ENCODE measurements at places on chromosomes 3 and 15.

DNA sequence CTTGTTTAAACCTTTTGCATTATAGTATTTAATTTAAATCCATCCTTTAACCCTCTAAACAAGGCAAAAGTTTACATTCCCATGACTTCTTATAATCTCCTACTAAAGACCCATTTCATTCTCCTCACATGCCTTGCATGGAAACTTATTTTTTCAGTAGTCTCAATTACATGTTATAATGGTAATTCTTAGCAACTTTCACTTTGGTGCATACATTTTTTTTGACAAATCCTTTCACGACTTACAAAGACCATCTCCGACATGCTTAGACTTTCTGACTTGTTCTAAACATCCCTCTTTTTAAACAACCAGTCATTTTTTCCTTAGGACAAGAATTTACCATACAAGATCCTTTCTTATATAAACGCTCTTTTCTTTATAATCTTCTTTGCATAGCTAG, 615.4 kb upstream of the GBE1 start:
- DNase-seq, result no peak

DNA sequence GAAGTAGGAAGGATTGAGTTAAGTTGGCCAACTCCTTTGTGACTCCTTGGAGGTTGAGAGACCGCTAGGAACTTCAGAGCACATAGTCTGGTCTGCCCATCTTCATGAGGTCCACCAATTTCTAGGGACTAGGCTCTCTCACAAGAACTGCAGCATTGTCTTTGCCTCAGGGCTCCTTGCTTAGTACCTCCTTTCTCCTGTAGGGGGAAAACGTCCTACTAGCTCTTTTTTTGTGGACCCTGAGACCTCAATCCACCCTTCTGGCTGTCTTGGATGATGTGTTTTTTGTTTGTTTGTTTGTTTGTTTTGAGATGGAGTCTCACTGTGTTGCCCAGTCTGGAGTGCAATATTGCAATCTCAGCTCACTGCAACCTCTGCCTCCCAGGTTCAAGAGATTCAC, 21.6 kb downstream of the REC114 start:
- DNase-seq, result no peak

- DNase-seq, result no peak
Observed at GRCh38 chr3:13480340-13481318, 523 bp downstream of the HDAC11 start.

DNA sequence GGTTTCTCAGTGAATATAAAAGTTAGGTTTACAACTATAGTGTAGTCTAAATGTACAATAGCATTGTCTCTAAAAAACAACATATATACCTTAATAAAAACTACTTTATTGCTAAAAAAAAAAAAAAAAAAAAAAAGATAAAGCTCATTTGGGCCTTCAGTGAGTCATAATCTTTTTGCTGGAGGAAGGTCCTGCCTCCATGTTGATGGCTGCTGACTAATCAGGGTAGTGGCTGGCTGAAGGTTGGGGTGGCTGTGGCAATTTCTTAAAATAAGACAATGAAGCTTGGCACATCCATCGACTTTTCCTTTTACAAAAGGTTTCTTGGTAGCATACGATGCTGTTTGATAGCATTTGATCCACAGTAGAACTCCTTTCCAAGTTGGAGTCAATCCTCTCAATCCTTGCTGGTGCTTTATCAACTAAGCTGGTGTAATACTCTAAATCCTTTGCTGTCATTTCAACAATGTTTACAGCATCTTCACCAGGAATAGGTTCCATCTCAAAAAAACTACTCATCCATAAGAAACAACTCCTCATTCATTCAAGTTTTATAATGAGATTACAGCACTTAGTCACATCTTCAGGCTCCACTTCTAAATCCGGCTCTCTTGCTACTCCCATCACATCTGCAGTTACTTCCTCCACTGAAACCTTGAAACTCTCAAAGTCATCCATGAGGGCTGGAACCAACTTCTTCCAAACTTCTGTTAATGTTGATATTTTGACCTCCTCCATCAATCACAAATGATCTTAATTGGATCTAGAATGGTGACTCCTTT, 13.3 kb downstream of the ZNF280D start:
- DNase-seq, result no peak

DNA sequence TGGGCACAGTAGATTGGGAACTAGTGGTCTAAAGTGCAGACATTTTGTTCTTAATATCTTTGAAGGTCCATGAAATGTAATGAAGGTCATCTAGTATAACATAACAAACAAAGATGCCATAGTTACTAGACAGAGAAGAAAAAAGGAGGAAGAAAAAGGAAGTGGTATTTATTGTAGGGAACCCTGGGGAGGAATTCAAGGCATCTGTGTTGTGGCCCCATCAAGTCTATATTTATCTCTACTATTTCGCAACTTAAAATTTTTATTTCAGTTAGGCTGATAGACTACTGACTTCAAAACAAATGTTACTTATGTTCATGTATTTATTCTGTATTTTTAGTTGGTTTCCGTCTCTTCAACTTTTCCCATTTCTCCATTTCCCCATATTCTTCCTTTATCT, 48.9 kb upstream of the ZDHHC23 start:
- no peak for DNase-seq

DNA sequence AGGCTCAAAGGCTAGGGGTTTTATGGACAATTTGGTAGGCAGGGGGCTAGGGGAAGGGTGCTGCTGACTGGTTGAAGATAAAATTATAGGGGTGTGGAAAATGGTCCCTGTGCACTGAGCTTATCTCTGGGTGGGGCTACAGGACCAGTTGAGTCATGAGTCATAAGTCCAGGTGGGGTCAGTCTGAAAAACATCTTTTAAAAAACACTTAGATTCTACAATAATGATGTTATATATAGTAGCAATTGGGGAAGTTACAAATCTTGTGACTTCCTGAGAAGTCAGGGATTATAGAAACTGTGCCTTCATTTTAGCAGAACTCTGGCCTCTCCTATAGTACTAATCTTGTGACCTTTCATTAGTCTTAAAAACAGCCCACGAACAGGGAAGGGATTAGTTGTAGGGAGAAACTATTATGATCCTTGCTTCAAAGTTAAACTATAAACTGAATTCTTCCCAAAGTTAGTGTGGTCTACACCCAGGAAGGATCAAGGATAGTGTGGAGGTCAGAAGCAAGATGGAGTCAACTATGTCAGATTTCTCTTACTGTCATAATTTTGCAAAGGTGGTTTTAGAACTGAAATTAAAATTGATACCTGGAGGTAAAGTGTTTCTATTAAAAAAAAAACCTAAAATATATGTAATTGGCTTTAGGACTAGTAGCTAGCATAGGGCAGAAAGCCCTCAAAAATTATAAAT, 130.1 kb downstream of the P2RY1 start:
- DNase-seq, result no peak

GRCh38 chr15:99052205-99052604, 44.6 kb upstream of the PGPEP1L start:
- DNase-seq, result no peak

- DNase-seq, result no peak
Observed at GRCh38 chr15:85878828-85879225, 84.1 kb upstream of the KLHL25 start.

DNA sequence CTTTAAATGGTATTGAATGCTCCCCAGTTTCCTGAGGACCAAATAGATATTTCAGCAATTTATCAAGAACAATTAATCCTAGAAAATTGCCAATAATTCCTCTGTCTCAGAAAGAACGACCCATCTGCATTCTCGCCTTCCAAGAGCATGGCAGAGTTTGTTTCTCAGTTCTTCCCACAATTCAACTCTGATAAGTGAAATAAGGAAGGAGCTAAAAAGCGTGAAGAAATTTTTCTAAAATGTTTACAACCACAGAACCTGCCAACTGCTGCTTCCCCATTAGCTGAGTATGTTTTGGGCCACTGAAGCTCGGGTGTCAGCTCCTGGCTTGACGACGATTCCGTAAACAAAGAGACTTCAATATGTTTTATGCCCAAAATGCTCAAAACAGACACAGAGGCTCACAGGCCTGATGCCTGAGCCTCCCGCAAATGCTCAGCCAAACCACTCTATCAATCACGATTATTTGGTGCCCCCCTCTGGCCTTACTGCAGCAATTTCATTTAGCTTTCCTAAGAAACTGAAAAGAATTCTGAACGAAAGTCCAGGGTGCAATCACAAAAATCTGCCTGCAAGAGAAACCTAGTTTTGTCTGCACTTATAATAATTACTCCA, 259.2 kb upstream of the CCDC54 start:
- no peak for DNase-seq
